Naive thymus-derived CD8-positive, alpha-beta T cell (primary cell): ENCODE measurements at places on chromosomes 1 and 21. TPM values are rescaled to one million over a fixed set of nuclear protein-coding genes. Genes with fewer than 3 reads are reported as not detected.

TAL1 gene
- not detected for total RNA-seq

- no peak for DNase-seq
- H3K4me1 ChIP-seq: no peaks in the 10 kb centered on the region
- H3K27ac ChIP-seq: no peak overlapping the region
- H3K27me3 ChIP-seq: no peaks in the 10 kb centered on the region
- no peak overlapping the region for H3K4me3 ChIP-seq
Observed at GRCh38 chr1:239493811-239494414, 107.5 kb downstream of the CHRM3 start.

- H3K27ac ChIP-seq: no peak overlapping the region
- no peak for DNase-seq
- H3K36me3 ChIP-seq: peaks cover 2% of the 10 kb centered on the region
- no peak overlapping the region for H3K4me3 ChIP-seq
- H3K4me1 ChIP-seq: peaks cover 6% of the 10 kb centered on the region
Observed at GRCh38 chr1:10612436-10613160, 137.8 kb downstream of the PEX14 start.

DNA sequence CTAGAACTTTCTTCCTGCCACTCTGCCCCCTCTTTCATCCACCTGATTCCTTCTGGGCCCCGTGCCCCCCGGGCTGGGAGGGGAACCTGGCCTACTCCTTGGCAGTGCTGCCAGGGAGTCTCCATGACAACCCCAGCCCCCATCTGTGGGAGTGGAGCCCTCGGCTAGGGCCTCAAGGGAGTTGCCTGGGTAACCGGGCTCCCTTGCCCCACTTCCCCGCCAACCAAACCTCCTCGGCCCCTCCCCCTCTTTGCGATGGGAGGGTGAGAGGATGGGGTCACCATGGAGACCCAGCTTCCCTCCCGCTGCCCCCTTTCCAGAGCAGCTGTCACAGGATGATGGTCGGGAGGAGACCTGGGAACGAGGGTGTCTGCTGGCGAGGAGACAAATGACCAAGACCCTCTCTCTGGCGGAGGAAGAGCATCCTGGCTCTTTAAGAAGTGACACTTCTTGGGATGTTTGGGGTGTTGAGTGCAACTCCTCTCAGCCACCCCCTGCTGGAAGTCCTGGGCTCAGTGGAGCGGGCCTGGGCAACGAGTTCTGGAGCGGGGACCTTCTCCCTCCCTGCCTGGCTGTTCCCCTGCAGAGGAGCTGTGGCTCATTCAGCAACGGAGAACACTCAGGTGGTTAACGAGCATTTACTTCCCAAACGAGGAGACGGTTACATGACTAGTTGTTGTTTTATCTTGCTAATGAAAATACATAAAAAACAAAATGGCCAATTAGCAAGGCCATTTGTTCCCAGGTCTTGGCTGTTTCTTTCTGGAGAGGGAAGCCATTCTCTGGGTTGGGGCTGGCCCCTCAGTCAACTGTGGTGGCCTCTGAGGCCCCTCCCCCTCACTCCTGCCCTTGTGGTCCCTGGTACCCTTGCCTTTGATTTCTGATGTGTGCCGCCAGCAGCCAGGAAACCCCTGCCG is 82.8 kb downstream of the UBIAD1 start:
- H3K27me3 ChIP-seq: peaks cover 23% of the 10 kb centered on the region
- no peak overlapping the region for H3K27ac ChIP-seq
- H3K4me3 ChIP-seq: no peak overlapping the region
- no peak for DNase-seq
- H3K36me3 ChIP-seq: no peaks in the 10 kb centered on the region

KCNJ9 gene
- not detected for total RNA-seq
